A549 treated with CpdA at 1 μM for 4 hours (cell line): ENCODE measurements at places on chromosomes 2 and 18. TPM values are rescaled to one million over a fixed set of nuclear protein-coding genes. Genes with fewer than 3 reads are reported as not detected.

Gene GTF2A1L
- not detected in 5 replicates for total RNA-seq

Gene ARHGAP15
- not detected in 5 replicates for total RNA-seq

Gene MC4R
- total RNA-seq, result not detected in 5 replicates

Gene ASB18
- not detected in 5 replicates for total RNA-seq

Gene CXCR2
- not detected in 5 replicates for total RNA-seq

Gene ANKRD30B
- total RNA-seq, result 0.01 TPM in 1 of 5 replicates, not detected in the others

Gene KCNK3
- 0.84 to 1.5 TPM (median 1.2 TPM) in 5 replicates for total RNA-seq

Gene RIT2
- not detected in 5 replicates for total RNA-seq

Gene CREG2
- 5.9 to 9.7 TPM (median 7.8 TPM) in 5 replicates for total RNA-seq

Gene LRRTM1
- not detected in 5 replicates for total RNA-seq

Gene LIPG
- 0.03 to 0.27 TPM (median 0.15 TPM) in 5 replicates for total RNA-seq

Gene IL1R2
- 0.37 to 0.97 TPM (median 0.71 TPM) in 5 replicates for total RNA-seq

Gene IL1R1
- 18.3 to 31.9 TPM (median 25.0 TPM) in 5 replicates for total RNA-seq

Gene SAG
- not detected in 5 replicates for total RNA-seq

Gene CNTNAP5
- total RNA-seq, result not detected in 5 replicates

Gene CYP27A1
- 0.13 to 0.18 TPM (median 0.14 TPM) in 4 of 5 replicates, not detected in the other for total RNA-seq

Gene PLB1
- total RNA-seq, result 1.0 to 2.1 TPM (median 1.6 TPM) in 5 replicates

Gene UGT1A10
- 0.02 to 0.26 TPM (median 0.21 TPM) in 3 of 5 replicates, not detected in the others for total RNA-seq

Gene DTNA
- total RNA-seq, result 0.15 to 0.98 TPM (median 0.30 TPM) in 4 of 5 replicates, not detected in the other

Gene FIGLA
- not detected in 5 replicates for total RNA-seq

Gene TANK
- total RNA-seq, result 33.0 to 57.2 TPM (median 38.5 TPM) in 5 replicates

Gene PTPN4
- 16.2 to 33.2 TPM (median 17.6 TPM) in 5 replicates for total RNA-seq

Gene GKN2
- 2.6 to 3.8 TPM (median 3.4 TPM) in 5 replicates for total RNA-seq

Gene MYO7B
- total RNA-seq, result 0.12 to 0.32 TPM (median 0.21 TPM) in 5 replicates

Gene SLC5A7
- not detected in 5 replicates for total RNA-seq

Gene REG1B
- not detected in 5 replicates for total RNA-seq

Gene ST8SIA3
- not detected in 5 replicates for total RNA-seq

Gene CYP27C1
- total RNA-seq, result 3.3 to 6.2 TPM (median 4.4 TPM) in 5 replicates

Gene CYP1B1
- 6.7 to 9.8 TPM (median 9.1 TPM) in 5 replicates for total RNA-seq

Gene VSNL1
- not detected in 5 replicates for total RNA-seq

Gene PSMA8
- total RNA-seq, result not detected in 5 replicates

Gene INHBB
- 11.5 to 19.8 TPM (median 13.6 TPM) in 5 replicates for total RNA-seq

Gene POTEE
- total RNA-seq, result 0.03 to 0.08 TPM (median 0.06 TPM) in 4 of 5 replicates, not detected in the other

Gene LIMS1
- 36.3 to 64.0 TPM (median 56.3 TPM) in 5 replicates for total RNA-seq

Gene SGPP2
- total RNA-seq, result 0.16 to 0.26 TPM (median 0.21 TPM) in 5 replicates

Gene POTEC
- not detected in 5 replicates for total RNA-seq

Gene KCNF1
- 20.5 to 42.7 TPM (median 34.4 TPM) in 5 replicates for total RNA-seq

Gene UGT1A4
- total RNA-seq, result 0.07 TPM in 1 of 5 replicates, not detected in the others

Gene SPP2
- not detected in 5 replicates for total RNA-seq

Gene IL1RL1
- total RNA-seq, result 0.72 to 1.9 TPM (median 1.3 TPM) in 5 replicates

Gene SDC1
- 161 to 205 TPM (median 186 TPM) in 5 replicates for total RNA-seq

Gene C2orf72
- 4.5 to 7.6 TPM (median 6.1 TPM) in 5 replicates for total RNA-seq
